ENCODE measurements at places on chromosomes 7 and 10. TPM values are rescaled to one million over a fixed set of nuclear protein-coding genes. Genes with fewer than 3 reads are reported as not detected.
A peak's percentile ranks its signal among the peaks of the same experiment; 100 is the strongest.

Gene SPDYE8
- not detected for total RNA-seq

Gene PTPN20
- not detected for total RNA-seq

Gene DPCD
- 3.6 TPM for total RNA-seq

Gene TSPAN14
- 75.4 TPM for total RNA-seq

Gene MKX
- not detected for total RNA-seq

Gene NAMPT
- 417 TPM for total RNA-seq

Gene GARIN1A
- total RNA-seq: 0.73 TPM

Gene RBP3
- total RNA-seq: not detected

Gene CLCN1
- total RNA-seq: not detected

Gene NODAL
- total RNA-seq: not detected

Gene HOXA10
- not detected for total RNA-seq

Gene SKIDA1
- total RNA-seq: 0.05 TPM

Gene RSBN1L
- 27.9 TPM for total RNA-seq

- no peak for DNase-seq
Measured at GRCh38 chr7:12028508-12028907, 182.6 kb upstream of the TMEM106B start.

DNA sequence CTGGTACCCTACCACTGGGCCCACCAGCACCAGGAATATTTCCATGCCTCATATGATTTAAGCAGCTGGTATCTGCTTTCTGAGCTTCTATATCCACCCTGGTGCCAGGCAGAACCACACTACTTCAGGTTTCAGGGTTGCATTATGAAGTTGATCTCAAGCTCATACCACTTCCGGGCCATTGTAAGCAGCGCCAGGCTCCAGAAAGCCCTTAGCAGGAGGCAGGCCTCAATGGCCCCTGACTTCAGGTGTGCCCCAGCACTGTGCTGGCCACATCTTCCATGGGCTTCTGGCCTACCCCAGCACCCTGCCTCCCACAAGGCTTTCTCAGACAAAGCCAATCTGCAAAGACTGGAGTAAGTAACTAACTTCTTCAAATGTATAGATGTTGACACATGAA is 391.3 kb upstream of the GRM3 start:
- no peak for DNase-seq

GRCh38 chr7:41323806-41324205 is 379.1 kb downstream of the INHBA start:
- DNase-seq: no peak

- DNase-seq: no peak
Measured at GRCh38 chr7:69638674-69639073, 40.4 kb downstream of the AUTS2 start.

- no peak for DNase-seq
Measured at GRCh38 chr10:118501637-118502440, 93.6 kb downstream of the PRLHR start.

DNA sequence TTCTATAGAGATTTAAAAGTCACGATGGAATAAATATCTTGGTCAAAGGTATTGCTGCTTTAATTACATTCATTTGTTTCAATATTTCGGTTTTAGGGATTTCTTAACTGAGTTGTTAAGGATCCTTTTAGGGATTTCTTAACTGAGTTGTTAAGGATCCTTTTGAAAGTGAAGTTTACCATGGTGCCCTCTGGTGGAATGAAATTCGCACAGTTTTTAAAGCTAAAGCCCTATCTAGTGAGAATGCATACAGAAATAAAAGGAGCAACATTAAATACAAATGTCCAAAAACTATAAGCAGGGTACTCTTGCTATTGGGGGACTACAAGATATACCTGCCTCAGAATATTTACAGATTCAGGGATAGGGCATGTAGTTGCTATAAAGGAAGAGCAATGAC is 193.7 kb downstream of the RNLS start:
- DNase-seq: no peak

DNA sequence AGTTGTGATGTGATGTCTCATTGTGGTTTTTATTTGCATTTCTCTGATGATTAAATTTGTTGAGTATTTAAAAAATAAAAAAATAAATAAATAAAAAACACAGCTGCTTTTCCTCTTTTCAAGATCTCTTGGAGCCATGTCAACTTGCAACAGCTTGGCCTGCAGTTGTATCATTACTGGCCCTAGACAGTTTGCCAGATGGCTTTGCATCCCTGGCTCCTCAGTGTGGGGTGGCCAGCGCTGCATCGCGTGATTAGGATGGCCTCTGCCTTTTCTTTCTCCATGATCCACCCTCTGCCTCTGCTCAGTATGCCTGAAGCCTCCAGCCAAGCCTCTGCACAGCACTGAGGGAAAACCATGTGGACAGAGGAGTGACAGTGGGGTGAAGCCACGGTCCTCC is 96.8 kb downstream of the PPP1R3C start:
- no peak for DNase-seq

- DNase-seq: no peak
Measured at GRCh38 chr10:76974017-76974691, 663.5 kb downstream of the KCNMA1 start.

DNA sequence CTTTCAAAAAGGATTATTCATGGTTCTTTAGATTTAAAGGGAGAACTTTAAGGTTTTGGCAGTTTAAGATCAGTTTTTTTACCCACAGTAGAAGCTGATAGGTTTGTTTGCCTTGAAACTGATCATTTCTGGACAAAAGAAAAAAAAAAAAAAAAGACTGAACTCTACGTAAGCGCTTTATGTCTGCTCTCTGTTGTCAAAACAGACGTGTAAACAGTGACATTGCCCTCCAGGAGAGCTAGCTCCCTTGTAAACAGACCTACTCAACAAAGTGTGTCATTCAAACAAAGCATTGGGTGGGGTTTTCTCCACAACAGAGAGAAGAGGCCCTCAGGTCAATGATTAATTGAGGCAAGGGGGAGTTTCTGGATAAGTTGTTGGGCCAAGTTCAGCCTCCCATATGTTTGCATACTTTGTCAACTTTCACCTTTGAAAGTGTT is 568.1 kb upstream of the LRRN3 start:
- no peak for DNase-seq

GRCh38 chr7:85781606-85782005 is 594.8 kb upstream of the SEMA3D start:
- DNase-seq: no peak

GRCh38 chr7:22142572-22142971 is 196.9 kb upstream of the CDCA7L start:
- no peak for DNase-seq

DNA sequence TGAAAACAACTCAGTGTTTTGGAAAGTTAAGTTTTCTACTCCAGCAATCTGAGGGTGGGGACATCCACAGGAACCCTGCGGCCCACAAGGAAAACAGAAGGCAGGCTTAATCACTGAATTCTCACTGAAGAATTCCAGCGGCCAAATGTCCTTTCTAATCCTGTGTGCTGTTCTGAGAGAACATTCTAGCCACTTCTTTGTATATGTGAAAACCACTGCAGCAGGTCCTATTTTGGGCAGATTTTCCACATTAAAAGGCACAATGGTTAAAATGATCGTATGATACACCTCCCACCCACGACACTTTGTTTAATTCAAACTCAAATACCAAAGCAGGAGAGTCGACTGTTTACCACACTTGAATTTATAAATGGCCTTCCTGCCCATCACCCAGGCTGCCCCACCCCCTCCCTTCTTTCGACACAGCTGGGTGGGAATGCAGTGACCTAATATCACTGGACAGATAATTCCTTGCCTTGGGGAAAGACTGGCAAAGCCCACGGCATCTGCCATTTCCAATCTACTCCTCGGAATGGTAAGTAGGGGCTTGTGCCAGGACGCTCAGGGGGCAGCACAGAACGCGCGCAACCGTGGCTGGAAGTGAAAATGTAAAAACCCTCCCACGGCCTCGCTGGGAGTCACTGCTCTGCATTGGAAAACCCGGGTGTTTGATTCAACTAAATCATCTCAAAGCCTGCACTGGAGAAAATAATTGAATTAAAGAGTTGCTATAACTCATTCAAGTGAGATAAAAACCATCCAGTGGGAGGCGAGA is 67.0 kb downstream of the CTBP2 start:
- DNase-seq: no peak

- DNase-seq: peak; percentile 20
Measured at GRCh38 chr10:17430647-17431355, 23.6 kb downstream of the ST8SIA6 start.

DNA sequence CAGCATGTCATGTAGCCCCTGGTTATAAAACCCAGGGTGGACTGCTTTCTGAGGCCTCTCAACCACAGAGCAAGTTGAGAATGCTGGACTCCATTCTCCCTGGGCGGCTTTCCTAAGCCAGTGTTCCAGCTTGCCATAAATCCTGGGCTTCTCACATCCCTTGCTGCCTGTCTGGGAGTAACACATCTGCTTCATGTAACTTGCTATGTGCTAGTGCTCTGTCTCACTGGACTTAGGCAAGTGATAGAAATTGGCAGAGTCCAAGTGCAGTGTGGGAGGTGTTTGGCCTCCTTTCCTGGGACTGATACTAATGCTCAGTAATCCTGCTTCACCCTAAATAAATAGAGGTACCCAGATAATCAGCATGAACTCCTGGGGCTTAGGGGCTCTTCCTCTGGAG is 277.1 kb upstream of the POM121L12 start:
- no peak for DNase-seq

DNA sequence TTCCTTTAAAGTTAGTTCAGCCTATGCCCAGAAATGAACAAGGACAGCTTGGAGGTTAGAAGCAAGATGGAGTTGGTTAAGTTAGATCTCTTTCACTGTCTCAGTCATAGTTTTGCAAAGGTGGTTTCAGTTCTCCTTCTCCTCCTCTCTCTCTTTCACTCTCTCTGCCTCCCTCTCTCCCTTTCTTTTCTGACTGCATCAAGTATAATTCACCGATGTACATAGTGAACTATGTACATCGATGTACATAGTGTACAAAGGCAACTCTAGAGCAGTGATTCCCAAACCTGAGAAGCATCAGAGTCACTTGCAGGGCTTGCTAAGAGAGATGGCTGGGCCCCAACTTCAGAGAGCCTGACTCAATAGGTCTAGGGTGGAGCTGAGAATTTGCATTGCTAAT is 1259.7 kb downstream of the TYW1 start:
- DNase-seq: no peak

GRCh38 chr10:62194924-62195674 is 73.5 kb downstream of the RTKN2 start:
- DNase-seq: no peak

GRCh38 chr10:118369641-118370205 is 27.6 kb upstream of the FAM204A start:
- DNase-seq: no peak

DNA sequence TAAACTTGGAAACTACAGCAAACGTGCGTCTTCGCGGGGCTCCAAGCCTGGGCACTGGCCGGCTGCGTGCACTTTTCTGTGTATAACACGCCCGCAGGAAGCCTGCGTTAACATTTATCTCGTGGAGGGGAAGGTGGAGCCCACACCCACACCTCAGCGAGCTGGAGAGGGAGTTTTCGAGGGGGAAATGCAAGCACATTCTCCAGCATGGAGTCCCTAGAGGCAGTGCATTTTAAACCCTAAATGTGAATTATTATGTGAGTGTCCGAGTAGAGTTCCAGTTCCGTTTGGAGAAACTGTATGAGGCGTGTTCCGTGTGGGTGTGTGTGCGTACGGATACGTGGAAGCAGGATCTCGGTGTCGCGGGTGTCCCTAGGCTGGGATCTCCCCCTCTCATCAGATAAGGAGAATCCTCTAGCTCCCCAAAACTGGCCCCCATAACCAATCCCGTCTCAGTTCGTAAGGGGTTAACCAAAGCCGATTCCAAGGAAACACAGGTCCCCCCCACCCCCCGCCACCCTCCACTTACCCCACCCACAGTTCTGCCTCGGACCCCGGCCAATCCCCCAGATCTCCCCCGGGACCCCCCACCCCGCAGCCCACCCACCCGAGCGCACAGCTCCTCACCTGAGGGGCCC is 403 bp downstream of the CDK6 start:
- peak; percentile 49 for DNase-seq

GRCh38 chr7:28509251-28510025 is 97.1 kb downstream of the CREB5 start:
- DNase-seq: no peak

DNA sequence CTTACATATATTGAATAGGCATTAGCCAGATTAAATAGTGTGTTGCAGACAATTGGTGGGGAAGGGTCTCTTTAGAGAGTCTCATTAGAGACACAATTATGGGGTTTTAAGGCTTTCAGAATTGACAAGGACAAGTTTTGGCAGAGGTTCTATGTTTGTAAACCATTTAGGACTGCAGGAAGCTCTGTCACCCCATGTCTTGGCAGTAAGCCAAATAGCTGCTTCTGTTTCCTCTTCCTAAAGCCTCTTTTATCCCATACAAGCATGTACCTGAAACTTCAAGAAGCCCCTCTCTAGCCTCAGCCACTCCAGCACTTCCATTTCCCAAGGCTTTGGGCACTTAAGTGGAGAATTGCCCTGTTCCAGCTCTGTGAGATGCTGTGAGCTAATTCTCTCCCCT is 21.8 kb upstream of the LRRC4 start:
- no peak for DNase-seq

- DNase-seq: no peak
Measured at GRCh38 chr7:31311552-31311951, 29.0 kb downstream of the NEUROD6 start.
